ENCODE measurements at places on chromosomes 11 and 22.

DNA sequence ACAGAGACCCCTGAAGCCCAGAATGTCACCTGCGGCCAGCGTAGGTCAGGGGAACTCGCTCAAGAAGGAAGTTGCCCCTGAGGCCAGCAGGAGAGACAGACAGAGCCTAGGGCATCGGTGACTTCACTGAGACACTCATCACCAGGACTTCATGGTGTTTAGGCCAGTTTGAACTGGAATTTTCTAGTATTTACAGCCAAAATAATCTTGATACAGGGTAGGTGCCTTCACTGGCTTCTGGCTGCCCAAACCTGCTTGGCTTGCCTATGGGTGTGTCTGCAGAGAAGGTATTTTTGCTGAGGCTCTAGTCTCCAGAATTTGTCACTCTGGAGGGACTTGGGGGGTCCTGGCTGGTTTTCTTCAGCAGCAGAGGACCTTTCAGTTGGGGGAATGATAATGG lies 86.6 kb downstream of the FBXO7 start:
- H3K27me3 ChIP-seq, result no peaks in the 10 kb centered on the region
- no peak overlapping the region for H3K4me3 ChIP-seq
- DNase-seq, result no peak
- no peak overlapping the region for H3K27ac ChIP-seq
- H3K4me1 ChIP-seq, result peaks cover 8% of the 10 kb centered on the region

GRCh38 chr11:114159320-114159719 lies 99.8 kb downstream of the ZBTB16 start:
- H3K27ac ChIP-seq, result peak overlapping the region; percentile 98
- H3K4me1 ChIP-seq, result peaks cover 72% of the 10 kb centered on the region
- no peak overlapping the region for H3K4me3 ChIP-seq
- DNase-seq, result no peak
- no peaks in the 10 kb centered on the region for H3K36me3 ChIP-seq

DNA sequence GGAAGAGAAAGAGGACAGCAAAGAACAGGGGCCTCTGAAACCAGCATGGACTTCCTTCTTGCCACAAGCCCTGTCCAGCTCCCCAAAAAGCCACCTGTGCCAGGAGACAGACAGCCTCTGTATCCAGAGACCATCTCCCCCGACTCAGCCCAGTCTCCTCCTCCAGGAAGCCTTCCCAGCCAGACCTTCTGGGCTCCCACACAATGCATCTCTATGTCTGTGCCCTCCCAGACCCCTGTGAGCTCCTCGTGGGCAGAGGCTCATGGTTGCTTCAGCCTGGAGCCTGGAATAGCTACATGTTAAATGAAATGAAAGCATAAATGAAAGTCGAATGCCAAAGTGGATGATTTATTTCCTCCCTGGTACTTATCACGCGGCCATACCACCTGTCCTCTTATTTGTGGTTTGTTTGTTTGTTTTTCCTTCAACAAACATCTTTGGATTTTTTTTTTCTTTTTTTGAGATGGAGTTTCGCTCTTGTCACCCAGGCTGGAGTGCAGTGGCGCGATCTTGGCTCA lies 7.3 kb upstream of the ARAP1 start:
- H3K4me3 ChIP-seq, result no peak overlapping the region
- no peak for DNase-seq
- no peaks in the 10 kb centered on the region for H3K4me1 ChIP-seq
- peaks cover 2% of the 10 kb centered on the region for H3K36me3 ChIP-seq
- H3K27me3 ChIP-seq, result no peaks in the 10 kb centered on the region
- no peak overlapping the region for H3K27ac ChIP-seq

GRCh38 chr11:30605036-30605605 lies 19.0 kb upstream of the MPPED2 start:
- no peaks in the 10 kb centered on the region for H3K36me3 ChIP-seq
- no peaks in the 10 kb centered on the region for H3K4me1 ChIP-seq
- DNase-seq, result no peak
- no peaks in the 10 kb centered on the region for H3K27me3 ChIP-seq
- no peak overlapping the region for H3K4me3 ChIP-seq
- H3K27ac ChIP-seq, result no peak overlapping the region

DNA sequence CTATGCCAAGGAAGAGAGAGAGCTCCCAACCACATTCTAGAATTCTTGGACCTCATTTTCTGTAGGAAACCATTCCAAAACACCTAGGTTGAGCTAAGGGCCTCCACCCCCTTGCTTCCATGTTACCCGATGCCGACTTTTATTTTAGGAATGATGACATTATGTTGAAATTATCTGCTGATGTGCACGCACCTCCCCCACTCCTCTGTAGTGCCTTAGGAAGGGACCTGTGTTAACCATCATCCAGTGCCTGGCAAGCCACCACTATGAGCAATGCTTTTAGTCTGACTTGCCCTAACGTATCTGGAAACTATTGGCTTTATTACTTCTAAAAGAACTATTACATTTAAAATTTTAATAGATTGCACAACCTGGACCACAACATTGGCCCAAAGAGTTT lies 42.1 kb downstream of the NCAPD3 start:
- peaks cover 16% of the 10 kb centered on the region for H3K36me3 ChIP-seq
- H3K4me3 ChIP-seq, result no peak overlapping the region
- no peaks in the 10 kb centered on the region for H3K4me1 ChIP-seq

DNA sequence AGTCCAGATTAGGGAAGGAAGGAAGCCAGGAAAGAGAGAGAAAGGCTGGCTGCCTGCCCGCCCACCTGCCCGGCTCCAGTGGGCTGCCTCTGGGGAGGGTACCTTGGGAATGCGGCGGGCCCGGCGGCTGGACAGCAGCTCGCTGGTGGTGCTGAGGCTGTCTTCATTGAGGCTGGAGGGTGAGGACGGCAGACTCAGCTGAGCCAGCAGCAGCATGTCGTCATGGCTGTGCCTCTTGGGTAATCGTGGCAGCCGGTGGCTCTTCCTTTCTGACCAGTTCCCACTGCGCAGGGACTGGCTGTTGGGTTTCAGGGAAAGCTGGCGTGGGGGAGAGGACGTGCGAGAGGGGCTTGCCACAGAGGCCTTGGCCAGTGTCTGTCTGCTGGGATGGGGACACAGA lies 32.9 kb downstream of the RPL27A start:
- peaks cover 60% of the 10 kb centered on the region for H3K4me1 ChIP-seq
- peak overlapping the region; percentile 37 for H3K27ac ChIP-seq
- no peak overlapping the region for H3K4me3 ChIP-seq
- no peak for DNase-seq
- H3K27me3 ChIP-seq, result no peaks in the 10 kb centered on the region
- H3K36me3 ChIP-seq, result peaks cover 47% of the 10 kb centered on the region

DNA sequence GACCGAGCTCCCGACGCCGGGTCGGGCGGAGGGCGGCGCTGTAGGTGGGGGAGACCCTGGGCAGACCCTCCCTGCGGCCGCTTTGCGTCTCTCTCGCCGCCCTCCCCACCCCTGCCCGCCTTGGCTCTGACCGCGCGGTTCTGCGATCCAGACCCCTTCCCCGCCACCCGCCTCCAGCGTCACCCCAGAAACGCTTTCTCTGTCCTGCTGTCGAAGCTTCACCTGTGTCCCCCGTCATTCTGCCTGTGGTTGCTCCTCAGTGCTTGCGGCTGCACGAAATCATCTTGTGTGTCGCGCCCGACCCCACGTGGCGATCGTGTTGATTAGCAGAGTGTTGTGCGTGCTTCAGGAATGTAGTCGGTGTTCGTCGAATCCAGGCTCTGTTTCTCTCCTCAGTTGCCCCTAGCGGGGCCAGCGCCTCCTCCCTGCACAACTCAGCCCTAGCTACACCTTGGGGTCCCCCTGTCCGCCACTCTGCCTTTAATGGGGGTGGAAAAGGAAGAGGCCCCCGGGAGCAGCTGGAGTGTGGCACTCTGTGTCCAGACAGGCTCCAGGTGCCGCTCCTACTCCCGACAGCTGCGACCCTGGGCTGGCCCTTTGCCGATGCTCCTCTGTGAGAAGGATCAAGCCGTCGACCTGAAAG lies 851 bp downstream of the PTDSS2 start:
- DNase-seq, result peak; percentile 74
- H3K27ac ChIP-seq, result peak overlapping the region; percentile 87
- H3K4me1 ChIP-seq, result peaks cover 4% of the 10 kb centered on the region
- peak overlapping the region; percentile 88 for H3K4me3 ChIP-seq
- H3K36me3 ChIP-seq, result no peaks in the 10 kb centered on the region
- H3K27me3 ChIP-seq, result no peaks in the 10 kb centered on the region

DNA sequence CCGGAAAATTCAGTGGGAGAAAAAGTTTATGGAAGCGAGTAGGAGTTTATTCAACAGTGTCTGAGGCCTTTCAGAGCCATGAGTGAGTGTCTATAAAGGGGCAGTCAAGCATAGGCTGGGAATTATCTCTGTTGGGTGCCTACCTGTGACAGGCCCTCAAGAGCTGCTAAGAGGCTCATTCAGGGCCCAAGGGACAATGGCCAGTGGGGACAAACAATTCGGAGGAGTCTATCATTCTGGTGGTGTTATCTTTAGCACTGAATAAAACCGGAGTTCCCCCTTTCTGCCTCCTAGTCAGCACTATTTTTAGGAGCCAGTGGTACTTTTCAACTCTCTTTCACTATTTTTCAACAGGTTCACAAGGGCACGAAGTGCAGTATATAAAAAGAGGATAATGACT lies 89.5 kb upstream of the HTATIP2 start:
- H3K27me3 ChIP-seq, result no peaks in the 10 kb centered on the region
- no peak overlapping the region for H3K27ac ChIP-seq
- H3K36me3 ChIP-seq, result no peaks in the 10 kb centered on the region
- no peak for DNase-seq
- H3K4me1 ChIP-seq, result no peaks in the 10 kb centered on the region
- no peak overlapping the region for H3K4me3 ChIP-seq

- no peak overlapping the region for H3K27ac ChIP-seq
- peaks cover 8% of the 10 kb centered on the region for H3K4me1 ChIP-seq
- no peak overlapping the region for H3K4me3 ChIP-seq
- no peaks in the 10 kb centered on the region for H3K27me3 ChIP-seq
- H3K36me3 ChIP-seq, result peaks cover 4% of the 10 kb centered on the region
- DNase-seq, result peak; percentile 95
Measured at GRCh38 chr11:2945031-2945756, 16.0 kb upstream of the PHLDA2 start.

DNA sequence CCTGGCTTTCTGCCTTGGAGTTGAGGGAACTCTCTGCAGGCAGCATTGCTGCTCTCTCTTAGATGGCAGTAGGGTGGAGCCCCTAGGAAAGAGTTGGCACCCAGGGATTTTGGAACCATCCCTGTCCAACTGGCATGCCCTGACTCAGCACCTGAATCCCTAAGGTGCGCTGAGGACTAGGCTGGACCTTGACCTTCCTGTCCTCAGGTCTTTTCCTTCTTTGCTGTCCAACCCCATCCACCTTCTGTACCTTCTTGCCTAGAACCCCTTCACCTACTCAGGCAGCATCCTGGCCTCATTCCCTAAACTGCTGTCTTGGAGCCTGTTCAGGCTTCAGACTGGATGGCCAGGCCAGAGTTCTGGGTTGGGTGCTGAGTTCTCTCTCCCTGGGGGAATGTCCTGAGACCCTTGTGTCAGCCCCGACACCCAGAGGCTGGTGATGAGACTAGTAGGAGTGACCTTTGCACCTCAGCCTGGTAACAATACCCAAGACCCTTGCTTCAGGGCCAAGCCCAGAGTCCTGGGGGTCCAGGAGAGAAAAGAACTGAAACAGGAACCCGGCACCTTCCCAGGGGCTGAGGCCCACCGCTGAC lies 2.5 kb upstream of the POLD4 start:
- peaks cover 3% of the 10 kb centered on the region for H3K36me3 ChIP-seq
- H3K27ac ChIP-seq, result peak overlapping the region; percentile 76
- no peak overlapping the region for H3K4me3 ChIP-seq
- no peak for DNase-seq
- peaks cover 46% of the 10 kb centered on the region for H3K4me1 ChIP-seq

DNA sequence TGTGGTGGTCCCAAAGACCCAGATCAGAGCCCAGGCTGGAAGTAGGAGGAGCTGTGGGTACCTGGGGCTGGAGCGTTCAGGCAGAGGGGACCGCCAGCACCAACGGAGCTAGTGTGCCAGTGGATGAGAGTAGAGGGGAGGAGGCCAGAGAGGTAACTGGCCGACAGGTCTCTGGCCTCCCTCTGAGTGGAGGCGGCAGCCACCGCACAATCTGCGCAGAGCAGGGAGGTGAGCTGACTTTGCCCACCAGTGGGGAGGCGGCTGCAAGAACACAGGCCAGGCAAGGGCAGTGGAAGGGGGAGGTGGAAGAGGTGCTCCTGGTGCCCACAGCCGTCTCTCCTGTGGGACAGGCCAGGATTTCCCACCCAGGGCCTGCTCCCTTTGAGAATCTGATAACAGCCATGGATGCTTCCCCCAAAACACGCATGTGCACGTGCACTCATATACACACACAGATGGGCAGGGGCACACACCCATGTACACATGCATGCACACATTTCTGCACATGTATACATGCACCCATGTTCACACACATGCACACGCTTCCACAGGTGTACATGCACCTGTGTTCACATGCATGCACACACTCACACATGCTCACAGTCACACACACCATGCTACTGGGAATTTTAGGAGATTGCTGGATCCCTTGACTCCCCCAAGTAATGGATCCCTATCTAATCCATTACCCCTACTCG lies 6.4 kb upstream of the MGAT3 start:
- H3K27ac ChIP-seq, result no peak overlapping the region
- H3K4me3 ChIP-seq, result no peak overlapping the region
- H3K4me1 ChIP-seq, result peaks cover 11% of the 10 kb centered on the region

GRCh38 chr22:50189849-50190181 lies 4.1 kb downstream of the TRABD start:
- no peak for DNase-seq
- peaks cover 16% of the 10 kb centered on the region for H3K4me1 ChIP-seq

- H3K4me3 ChIP-seq, result no peak overlapping the region
- H3K4me1 ChIP-seq, result no peaks in the 10 kb centered on the region
- H3K27ac ChIP-seq, result peak overlapping the region; percentile 54
- no peaks in the 10 kb centered on the region for H3K27me3 ChIP-seq
Measured at GRCh38 chr11:518463-519202, 11.6 kb upstream of the RNH1 start.
